Endothelial cell (in vitro differentiated cells): ENCODE measurements at places on chromosomes 3 and 15.

DNA sequence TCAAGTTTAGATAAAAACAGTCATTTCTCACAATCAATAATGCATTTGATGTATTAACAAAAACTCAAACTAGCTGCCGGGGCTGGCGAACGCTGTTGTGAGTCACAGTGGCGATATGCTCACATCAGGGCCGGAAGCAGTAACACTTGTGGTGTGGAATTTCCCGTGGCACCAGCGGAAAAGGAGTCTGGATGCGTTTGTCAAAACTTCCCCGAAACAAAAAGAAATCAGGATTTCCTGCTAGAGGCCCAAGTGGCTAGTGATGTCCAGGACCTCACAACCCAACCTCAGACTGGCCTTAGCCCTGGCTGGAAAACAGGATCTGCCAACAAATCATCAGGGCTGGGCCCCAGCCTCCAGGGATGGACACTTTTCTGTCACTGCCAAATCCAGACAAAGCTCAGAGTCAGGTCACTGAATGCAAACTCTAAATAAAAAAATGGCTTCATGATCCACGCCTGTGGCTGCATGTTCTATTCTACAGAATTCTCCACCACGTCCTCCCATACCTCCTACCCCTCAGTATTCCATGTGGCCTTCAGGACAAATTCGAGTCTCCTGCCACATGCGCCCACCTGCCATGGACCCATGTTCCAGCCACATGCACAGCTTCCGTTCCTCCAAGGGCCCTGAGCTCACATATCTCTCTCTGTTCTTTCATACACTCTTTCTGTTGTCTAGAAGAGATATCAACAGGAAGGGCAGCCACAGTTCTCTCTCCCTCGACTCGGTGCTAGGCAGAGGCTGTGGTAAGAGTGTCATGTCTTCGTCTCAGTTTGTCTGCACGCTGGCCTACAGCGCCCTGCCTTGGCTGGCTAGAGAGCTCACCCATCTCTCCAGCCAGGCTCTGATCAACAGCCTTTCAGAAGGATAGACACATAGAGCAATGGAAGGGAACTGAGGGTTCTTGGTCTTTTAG is 35.4 kb downstream of the EHD4 start:
- peak; percentile 64 for DNase-seq

- no peak for DNase-seq
Measured at GRCh38 chr3:28322464-28322863, 26.1 kb upstream of the ZCWPW2 start.

GRCh38 chr3:29771602-29772001 is 490.7 kb downstream of the RBMS3 start:
- DNase-seq: no peak

DNA sequence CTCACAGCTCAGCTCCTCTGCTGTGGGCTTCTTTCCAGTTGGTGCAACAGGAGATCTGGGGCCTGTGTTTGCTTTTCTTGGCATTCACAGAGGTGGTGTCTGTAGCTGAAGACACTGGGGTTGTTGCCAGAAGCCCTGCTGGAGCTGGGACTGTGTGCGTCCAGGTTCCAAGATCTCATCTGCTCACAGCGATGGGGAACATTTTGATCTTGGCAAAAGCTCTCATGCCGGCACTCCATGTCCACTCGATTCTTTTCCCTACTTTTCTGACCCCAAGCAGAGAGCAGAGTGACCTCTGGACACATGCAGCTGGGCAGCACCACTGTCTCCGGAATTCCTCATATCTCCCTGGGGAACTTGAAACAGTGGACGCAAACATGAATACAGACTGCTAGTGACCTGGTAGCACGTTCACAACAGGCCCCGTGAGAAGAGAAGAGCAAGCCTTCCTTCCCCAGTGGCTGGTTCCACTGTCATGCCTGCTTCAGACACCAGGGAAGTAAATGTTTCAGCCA is 36.1 kb upstream of the MECOM start:
- DNase-seq: no peak

- no peak for DNase-seq
Measured at GRCh38 chr3:60000311-60001105, 950.7 kb upstream of the CFAP20DC start.

- no peak for DNase-seq
Measured at GRCh38 chr3:71964170-71964569, 179.2 kb upstream of the PROK2 start.

DNA sequence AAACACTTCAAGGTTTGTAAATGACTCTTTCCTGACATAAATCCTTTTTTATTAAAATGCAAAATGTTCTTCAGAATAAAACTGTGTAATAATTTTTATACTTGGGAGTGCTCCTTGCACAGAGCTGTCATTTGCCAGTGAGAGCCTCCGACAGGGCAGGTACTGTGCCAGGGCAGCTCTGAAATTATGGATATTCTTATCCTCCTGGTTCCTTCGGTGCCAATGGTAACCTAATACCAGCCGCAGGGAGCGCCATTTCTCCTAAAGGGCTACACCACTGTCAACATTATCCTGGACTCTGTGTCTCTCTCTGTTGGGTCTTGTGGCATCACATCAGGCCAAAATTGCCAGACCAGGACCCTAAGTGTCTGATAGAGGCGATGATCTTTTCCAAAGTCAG is 33.0 kb downstream of the CHDH start:
- DNase-seq: no peak

- DNase-seq: no peak
Measured at GRCh38 chr15:33226559-33227181, 32.2 kb upstream of the FMN1 start.

- DNase-seq: no peak
Measured at GRCh38 chr3:90069748-90070147, 962.3 kb downstream of the EPHA3 start.

DNA sequence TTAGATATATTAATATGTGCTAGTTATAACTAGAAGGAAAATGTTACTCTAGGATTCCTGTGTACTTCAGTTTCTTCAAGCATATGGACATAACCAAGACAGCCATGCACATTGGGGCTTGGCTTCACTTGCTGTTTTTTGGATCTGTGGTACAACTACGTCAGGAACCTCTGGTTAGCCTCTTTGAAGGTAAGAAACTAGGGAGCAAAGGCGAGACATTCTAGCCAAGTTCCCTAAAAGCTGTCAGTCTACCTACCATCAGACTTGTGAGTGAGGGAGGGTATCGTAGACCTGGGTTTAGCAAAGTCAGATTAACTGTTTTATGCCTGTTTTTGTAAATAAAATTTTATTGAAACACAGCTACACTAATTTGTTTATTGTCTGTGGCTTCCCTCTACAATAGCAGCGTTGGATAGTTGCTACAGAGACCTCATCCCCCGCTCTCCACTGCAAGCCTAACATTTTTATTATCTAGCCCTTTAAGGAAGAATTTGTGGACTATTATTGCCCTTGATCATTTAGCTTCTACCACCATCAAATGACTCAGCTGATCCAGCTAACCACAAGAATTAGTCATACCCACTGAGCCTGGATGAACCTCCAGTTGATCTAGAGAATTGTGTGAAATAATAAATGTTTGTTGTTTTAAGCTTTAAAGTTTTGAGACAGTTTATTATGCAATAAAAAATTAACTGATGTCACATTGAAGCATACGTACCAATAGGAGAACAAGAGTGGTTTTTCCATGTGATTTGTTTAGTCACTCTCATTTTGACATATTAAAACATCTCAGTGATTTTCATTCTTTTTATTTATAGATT is 58.1 kb downstream of the RSRC1 start:
- no peak for DNase-seq

- DNase-seq: no peak
Measured at GRCh38 chr3:63949005-63949404, 36.8 kb upstream of the SCAANT1 start.

DNA sequence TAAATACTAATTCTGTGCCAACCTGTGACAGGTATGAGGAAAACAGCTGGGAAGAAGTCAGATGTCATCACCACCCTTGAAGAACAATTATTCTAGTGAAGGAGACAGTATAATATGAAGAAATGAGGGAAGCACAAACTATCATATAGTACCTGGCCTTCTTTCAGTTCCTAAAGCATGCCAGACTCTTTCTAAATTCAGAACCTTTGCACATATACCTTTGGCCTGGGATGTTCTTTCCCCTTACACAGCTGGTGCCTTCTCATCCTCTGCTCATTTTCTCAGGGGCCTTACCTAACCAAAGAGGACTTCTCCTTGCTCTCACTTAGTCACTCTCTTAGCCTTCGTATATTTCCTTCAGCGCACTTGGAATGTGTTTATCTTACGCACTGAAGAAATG is 19.0 kb downstream of the ATOSA start:
- no peak for DNase-seq

- no peak for DNase-seq
Measured at GRCh38 chr3:49745986-49746385, 22.2 kb upstream of the GMPPB start.

DNA sequence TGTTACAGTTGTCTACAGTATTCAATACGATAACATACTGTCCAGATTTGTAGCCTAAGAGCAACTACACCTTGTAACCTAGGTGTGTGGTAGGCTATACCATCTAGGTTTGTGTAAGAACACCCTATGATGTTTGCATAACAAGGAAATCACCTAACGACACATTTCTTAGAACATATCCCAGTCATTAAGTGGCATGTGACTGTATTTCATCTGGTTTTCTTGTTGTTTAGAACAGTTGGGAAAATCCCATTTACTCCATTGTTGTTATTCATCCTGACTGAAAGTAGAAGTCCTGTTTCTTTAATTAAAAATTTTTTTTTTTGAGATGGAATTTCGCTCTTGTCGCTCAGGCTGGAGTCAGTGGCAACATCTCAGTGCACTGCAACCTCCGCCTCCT is 31.3 kb downstream of the LRRC28 start:
- no peak for DNase-seq

DNA sequence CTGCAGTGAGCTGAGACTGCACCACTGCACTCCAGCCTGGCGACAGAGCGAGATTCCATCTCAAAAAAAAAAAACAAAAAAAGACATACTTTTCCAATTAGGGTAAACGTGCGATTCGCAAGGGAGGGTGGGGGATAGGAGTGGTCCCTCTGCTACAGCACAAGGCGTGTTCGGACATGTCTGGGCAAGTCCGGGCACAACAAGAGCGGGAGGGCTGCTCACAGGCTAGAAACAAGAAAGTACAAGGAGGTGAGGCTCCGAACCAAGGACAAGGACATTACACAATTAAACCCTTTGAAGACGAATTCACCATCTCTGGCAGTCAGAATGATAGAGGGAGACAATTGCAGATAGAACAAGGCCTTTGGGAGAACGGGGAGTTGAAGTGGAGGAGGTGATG is 32.2 kb upstream of the BCL2A1 start:
- no peak for DNase-seq

DNA sequence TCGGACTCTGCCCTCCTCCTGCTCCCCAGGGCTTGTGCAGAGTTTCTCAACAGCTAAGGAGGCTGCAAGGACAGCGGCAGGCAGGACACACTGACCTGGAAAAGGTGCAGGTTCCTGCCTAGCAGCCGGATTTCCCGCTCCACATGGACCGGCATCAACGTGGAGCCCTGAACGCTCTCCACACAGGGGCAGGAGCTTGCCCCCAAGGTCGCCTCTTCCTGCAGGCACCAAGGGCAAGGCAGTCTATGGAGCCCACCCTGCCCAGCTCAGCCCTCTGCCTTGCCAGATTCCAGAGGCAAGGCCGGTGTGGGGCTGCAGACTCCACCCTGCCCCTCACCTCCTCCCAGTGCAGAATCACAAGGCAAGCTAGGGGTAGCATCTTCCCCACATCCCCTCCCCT is 10.7 kb downstream of the PLXNB1 start:
- no peak for DNase-seq

- no peak for DNase-seq
Measured at GRCh38 chr3:29668728-29669127, 387.9 kb downstream of the RBMS3 start.

GRCh38 chr3:12194669-12195161 is 36.0 kb upstream of the TIMP4 start:
- DNase-seq: no peak

- no peak for DNase-seq
Measured at GRCh38 chr3:151357463-151357850, 27.1 kb downstream of the P2RY12 start.

DNA sequence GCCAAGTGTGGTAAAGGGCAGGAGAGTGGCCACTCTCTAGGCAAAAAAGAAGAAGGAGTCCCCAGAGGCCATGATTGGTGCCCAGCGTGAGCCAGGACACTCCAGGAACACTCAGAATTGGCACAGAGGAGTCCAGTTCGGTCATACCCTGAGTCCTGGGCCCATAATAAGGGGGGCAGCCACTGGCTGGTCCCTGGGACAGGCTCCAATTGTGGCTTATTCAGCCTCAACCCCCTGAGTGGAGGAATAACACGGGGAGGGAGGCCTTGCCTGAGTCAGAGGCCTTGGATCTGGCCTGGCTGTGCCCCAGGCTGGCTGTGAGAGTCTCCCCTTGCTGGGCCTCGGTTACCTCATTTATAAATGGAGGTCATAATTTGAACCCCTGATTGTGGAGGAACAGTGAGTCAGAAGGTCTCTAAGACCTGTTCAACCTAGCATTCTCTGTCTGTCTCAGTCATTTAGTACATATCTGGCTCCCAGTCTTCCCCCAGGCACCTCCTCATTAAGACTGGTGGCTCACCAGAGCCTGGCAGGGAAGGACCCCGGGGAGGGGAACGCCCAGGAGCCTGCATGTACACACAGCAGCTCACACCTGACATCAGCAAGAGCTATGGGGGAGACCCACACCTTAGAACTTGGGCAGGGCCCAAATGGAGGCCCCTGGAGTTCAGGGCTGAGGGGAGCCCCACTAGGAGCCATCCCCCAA is 95.9 kb upstream of the ATP2B2 start:
- no peak for DNase-seq

GRCh38 chr15:90358124-90359033 is 6.3 kb downstream of the ZNF774 start:
- no peak for DNase-seq

DNA sequence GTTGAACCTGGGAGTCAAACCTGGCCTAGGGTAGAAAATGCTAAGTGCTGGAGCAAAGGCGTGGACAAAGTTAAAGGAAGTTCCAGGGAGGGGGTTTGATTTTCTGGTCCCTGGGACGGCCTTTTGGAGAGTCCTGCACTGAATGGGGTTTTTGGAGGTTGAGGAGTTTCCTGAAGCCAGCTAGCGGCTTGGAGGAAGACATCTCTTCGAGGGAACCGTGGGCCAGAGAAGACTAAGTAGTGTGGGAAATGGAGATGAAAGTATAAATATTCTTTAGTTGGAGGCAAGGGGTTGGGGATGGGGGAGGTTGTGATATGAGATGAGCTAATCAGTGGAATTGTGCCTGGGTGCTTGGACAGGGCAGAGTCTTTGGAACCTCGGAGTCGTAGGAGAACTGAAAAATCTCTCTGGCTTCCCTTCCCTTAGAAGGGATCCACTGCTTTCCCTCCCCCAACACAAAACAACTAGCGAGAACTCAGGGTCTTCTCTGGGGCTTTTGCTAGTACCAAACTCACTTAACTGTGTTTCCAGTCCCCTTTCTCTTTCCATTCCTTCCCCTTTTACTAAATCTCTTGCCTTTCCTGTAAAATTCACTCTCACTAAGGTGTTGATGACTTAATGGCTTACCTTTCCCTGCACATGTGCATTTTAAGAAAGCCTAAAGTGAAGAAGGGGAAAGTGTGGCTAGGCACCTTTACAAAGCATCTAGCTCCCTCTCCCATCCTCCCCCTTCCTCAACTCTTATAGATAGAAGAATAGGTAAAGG is 1.0 kb downstream of the LPP start:
- no peak for DNase-seq

GRCh38 chr15:58139989-58140522 is 1.9 kb downstream of the AQP9 start:
- no peak for DNase-seq
